ENCODE measurements at places on chromosomes 4 and X.

DNA sequence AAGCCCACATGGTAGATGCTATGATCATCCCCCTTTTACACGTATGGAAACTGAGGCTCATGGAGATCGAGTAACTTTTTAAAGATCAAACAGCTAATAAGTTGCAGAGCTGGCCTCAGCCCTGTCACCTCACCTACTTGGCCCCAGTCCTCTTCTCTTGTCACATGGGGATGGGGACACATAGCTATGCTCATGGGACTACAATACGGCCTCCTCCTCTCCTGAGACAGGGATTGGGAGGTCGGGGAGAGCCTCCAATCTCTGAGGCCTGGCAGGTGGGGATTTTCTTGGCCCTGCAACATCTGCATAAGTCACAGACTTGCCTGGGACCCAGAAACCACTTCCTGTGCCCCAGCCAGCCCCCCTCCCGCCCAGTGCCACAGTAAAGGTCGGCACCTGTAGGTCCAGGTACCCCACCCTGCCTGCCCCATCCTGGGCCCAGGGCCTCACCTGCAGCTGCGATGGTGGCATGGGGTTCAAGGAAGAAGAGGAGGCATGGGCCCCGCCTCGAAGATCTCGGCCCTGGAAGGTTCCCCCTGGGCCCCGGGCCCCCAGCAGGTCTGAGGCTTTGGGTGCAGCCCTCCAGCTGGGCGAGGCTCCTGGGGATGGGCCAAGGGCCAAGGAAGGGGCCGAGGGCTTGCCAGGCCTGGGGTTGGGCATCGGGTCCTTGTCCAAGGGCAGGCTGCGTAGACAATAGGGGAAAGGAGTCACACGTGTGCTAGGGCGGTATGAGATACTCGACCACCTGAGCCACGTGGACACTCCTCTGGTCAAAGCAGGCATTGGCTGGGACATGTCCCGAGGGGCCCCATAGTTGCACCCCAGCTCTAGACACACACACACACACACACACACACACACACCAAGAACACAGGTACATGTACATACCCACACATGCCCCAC, 6.4 kb downstream of the FOXP3 start:
- DNase-seq, result no peak

DNA sequence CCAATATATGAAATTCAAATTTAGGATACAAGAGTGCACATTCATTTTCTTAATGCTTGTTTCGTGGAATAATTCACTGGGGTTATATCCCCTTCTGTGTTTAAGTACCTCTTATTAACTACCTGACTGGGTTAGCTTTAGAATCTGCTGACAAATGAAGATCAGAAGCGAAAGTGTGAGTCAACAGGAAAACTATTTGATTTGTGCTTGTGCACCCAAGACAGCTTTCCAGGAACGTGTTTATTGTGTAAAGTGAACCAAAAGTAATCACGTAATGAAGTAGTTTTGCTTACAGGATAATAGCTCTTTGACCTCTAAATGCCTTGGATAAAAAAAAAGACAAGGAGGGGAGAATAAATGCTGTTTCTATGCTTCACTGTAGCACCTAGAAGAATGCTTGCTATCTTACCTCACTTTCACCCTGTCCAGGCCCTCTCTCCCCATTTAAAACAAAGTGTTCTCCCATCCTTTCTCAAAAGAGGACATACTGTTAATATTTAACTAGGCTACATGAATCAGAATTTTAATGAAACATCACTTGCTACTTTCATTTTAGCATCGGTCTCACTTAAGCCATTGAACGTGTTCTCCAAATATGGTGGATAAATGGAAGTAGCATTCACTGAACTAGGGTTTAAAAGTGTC, 141.9 kb downstream of the THOC2 start:
- no peak for DNase-seq

- no peak for DNase-seq
Observed at GRCh38 chrX:132433001-132433400, 55.8 kb downstream of the MBNL3 start.

- DNase-seq, result no peak
Observed at GRCh38 chr4:189299706-189300105, 641.0 kb upstream of the FRG1 start.

DNA sequence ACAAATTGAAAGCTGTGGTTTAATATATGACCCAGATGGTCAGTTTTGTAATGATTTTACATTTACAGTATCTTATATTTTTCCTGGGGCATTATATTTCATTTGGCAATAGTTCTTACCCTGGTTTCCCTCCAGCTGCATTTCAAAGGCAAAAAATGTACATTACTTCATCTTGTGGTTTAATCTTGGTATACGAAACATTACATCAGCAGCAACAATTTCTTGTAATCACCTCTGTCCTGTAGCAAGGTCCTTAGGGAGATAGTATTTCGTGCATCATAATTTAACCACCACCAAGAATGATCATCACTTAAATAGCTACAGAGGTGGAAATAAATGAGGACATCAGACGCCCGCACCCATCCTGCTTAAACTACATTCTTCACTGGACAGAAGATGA, 48.8 kb downstream of the HS6ST2 start:
- no peak for DNase-seq

DNA sequence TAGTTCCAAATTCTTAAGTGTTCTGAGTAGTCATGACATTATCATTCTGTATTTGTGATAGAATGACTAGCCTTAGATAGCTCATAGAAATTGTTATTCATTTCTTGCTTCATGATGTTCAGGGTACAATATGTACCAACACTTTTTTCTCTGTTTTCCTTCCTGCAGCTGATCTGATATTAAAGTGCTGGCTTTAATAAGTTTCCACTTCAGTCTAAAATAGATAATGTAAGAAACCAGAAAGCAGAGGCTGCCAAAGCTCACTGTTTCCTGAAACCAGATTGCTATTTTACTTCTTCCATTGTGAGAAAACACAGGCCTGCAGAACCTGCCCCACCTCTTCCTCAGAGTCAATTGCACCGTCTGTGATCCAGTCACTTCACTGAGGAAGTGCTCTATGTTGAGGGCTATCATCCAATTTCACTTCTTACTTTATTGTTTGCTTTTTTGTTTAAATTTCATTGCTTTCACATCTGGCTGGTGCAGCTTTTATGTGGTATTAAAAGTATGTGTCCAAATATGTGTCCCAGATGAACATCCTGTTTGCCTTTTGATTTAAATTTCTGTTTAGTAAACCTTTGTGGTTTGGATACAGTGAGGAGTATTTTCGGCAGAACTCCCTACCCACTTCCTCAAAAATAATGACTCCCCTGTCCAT, 652.1 kb downstream of the ANKRD50 start:
- peak; percentile 29 for DNase-seq

DNA sequence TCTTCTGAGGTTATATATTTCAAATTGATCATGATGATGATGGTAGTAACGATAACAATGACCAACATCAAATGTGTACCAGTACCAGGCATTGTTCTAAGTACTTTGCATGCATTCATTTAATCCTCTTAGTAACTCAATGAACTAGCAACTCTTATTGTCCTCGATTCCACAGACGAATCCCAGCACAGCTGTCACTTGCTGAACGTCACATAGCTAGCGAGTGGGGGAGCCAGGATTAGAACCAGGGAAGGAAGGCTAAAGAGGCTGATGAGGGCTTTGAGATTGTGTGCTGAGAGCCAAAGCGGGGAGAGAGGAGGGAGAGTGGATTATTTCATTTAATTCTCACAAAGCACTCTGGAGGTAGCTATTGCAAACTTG, 103.6 kb downstream of the PHOX2B start:
- no peak for DNase-seq

DNA sequence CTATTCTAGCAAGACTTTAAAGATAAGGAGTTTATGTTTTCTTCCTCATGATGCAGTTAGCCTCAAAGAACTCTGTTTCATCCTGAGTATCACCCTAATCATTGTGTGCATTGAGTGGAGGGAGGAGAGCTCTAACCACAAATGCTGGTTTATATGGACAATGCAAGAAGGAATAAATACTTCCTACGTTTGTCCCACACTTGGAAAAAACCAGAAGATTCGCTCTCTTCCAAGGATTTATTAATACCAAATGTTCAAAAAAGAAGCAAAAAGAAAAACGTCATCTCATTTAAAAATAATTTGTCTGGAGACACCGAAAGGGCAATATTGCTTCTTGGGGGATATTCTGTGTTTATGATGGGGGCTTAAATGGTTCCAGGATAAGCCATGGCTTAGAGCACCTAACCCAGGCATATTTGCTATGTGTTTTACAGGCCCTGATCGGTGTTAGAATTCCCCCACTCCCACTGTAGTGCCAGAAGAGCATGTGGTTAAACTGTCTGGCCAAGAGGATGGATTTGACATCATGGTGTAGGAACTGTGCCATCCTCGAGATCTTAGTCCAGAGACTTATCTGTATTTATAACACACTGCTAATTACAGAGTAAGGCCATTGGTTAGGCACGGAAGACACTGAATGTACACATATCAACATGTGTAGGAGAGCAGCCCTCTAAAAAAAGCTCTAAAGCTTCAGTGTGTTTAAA, 227.2 kb downstream of the ANK2 start:
- no peak for DNase-seq

DNA sequence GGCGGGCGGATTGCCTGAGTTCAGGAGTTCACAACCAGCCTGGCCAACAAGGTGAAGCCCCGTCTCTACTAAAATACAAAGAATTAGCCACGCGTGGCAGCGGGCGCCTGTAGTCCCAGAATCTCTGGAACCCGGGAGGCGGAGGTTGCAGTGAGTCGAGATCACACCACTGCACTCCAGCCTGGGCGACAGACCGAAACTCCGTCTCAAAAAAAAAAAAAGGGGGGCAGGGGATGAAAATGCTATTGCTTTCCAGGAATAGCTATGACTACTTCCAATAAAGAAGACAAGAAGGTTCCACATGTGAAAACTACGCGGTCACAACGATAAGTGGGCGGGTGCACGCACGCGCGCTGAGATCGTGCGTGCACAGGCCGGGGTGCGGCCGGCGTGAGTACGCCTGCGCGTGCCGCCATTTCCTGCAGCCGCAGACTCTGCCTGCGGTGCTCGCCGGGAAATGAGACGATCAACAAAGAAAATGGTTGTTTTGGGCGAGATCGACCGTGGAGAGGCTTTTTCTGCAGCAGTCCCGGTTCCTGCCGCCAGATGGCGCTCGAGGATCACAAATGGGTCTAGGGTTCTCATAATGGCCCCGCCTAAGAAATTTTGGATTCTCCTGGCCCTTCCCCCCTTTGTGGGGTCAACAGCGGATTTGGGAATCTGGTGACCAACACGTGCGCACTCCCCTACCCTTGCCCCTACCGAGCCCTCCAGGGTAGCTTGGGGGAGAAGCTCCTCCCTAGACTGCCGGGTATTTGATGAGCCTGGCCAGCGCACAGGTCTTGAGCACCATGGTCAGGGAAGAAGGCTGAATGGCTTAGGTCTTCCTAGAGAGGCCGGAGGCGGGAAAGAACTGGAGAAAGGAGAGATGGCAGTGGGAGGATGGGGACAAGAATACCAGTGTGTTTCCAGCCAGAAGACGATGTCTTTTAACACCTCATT, 35.1 kb downstream of the PNMA5 start:
- DNase-seq, result peak; percentile 93

DNA sequence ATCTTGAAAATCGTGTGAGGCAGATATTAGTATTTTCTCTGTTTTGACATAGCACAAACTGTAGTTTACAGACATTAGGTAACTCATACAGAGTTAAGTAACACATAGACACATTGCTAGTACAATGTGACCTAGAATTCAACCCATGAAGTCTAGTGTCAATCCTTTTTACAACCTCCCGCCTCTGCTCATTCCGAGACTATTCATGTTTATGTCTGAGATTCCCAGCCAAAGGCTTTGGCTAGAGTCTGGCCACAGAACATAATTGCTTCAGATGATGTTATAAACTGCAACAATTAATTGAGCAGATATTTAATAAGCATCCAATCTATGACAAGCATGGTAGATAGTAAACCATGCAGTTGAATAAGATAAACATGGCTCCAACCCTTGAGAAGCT, 841.0 kb downstream of the STIM2 start:
- DNase-seq, result no peak

GRCh38 chr4:11328401-11328800, 100.3 kb downstream of the HS3ST1 start:
- DNase-seq, result no peak

GRCh38 chr4:155509555-155509954, 132.8 kb upstream of the MAP9 start:
- no peak for DNase-seq

DNA sequence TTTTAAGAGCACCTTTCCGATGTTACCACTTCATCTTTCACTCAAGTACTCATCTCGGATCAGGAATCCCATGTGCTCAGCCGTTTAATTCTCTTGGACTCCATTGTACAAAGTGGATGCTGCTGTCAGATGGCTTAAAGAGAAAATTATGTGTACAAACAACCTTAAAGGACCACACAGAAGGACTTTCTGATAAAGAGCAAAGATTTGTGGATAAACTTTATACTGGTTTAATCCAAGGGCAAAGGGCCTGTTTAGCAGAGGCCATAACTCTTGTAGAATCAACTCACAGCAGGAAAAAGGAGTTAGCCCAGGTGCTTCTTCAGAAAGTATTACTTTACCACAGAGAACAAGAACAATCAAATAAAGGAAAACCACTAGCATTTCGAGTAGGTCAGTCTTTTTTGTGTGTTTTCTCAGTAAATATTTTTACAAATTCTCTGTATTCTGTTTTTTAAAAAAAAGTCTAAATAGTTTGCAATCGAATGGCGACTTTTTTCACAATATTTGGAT, 20.1 kb downstream of the MMAA start:
- no peak for DNase-seq

DNA sequence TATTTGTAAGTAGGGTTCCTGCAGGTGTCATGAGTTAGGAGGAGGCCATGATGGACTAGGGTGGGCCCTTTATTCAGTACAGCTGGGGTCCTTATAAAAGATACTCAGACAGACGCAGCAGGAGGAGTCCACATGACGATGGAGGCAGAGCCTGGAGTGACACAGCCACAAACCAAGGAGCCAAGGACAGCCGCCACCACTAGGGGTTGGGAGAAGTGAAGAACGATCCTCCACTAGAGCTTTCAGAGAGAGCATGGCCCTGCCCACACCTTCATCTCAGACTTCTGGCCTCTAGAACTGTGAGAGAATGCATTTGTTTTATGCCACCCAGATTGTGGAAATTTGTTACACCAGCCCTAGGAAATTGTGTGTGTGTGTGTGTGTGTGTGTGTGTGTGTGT, 31.1 kb downstream of the JAKMIP1 start:
- no peak for DNase-seq

DNA sequence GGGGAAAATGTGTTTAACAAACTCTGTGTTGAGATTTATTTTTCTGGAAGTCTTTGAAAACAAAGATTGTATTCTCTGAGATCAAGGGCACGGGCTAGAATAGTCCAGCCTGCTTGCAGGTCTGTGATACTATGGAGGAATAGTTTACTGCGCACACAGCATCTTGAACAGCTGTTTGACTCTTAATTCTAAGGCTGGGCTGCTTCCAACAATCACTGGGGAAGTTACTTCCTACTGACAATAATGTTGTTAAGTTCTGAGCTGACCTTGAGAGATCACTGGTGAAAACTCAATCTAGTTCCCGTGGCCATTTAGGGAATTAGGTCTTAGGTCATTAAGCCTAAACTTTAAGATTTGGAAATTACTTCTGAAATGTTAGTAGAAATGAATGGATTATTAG, 416.1 kb upstream of the FTHL17 start:
- DNase-seq, result no peak

- DNase-seq, result no peak
Observed at GRCh38 chr4:141652161-141652778, 15.9 kb downstream of the IL15 start.
